GM12891 (cell line): ENCODE measurements at places on chromosomes 16 and 17.
A peak's percentile ranks its signal among the peaks of the same experiment; 100 is the strongest.

GRCh38 chr16:17801068-17801467 lies 330.3 kb upstream of the XYLT1 start:
- DNase-seq, result no peak

- DNase-seq, result no peak
Observed at GRCh38 chr16:23020084-23020483, 129.2 kb downstream of the USP31 start.

DNA sequence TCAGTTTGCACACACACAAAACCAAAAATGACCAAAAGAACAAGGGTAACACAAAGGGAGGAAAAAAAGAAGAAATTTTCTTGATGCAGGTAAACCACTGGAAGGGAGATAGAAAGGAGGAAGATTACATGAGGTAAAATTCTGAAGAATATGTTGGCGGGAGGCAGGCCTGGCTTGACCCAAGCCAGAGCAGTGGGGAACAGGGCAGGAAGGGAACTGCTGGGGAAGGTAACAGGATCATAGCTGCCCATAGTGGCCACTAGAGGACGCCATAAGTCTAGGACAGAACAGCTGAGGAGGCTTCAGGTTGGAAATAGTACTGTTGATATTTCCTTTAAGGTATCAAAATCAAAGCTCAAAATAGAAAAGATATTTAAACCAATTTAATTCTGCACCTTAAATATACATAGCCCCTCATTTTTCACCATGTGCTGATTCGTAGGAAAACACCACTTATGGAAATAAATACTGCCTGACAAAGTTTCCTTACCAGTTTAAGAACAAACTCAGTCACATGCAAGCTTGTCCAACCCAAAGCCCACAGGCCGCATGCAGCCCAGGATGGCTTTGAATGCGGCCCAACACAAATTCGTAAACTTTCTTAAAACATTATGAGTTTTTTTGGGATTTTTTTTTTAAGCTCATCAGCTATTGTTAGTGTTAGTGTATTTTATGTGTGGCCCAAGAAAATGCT lies 15.5 kb downstream of the VPS35 start:
- DNase-seq, result no peak

GRCh38 chr17:19361944-19362276 lies 613 bp downstream of the B9D1 start:
- DNase-seq, result no peak

DNA sequence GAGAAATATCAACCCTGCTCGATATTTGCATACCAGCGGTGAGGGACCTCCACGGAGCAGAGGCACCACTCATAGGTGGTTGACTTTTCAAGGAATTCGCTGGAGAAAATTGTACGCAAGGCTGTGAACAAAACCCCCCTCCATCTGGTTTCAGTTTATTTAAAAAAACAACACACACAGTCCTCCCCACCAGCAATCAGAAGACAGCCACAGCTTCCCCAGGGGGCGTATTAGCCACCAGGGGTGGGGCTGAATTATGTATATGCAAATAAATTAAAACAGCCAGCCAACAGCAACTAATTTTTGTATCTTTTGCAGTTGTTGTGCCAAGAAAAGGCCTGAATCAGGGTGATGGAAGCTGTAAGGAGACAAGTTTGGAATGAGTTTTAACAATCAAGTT lies 5.9 kb upstream of the HSD11B2 start:
- no peak for DNase-seq

DNA sequence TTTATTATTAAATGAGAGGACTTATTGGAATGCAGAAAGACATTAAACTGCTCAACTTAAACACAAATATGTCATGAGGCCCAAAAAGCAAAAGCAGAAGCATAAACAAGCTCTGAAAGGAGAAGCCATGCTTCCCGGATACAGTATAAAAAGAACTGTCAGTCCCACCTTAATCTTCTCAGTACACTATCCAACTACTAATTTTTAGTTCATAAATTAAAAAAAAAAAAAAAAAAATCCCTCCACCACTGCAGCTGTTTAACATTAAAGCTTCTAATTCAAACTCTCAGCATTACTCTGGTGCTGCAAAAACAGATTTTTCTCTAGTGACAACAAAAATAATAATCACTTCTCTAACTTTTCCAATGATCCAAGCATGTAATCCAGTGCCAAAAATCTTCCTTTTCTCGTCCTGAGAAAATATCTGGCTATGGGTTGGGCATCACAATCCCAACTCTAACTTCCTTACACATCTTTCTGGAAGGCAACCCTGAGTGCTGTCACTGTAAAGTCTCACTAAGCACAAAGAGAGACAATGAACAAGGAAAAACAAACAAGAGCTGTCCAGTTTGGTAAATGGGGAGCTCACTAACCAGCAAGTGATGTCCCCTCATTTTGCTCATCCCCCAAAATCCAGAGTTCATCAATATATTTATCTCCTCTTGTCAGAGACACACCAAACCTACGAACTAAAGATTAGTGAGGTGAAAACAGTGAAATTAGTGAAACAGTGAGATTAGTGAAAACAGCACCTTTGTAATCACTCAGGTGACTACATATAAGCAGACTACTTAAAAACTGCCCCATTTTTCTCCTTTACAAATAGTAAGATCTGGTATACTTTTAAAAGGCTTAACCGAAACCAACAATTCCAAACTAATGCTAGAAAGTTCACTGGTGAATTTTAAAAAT lies 5.5 kb downstream of the USP32 start:
- no peak for DNase-seq

DNA sequence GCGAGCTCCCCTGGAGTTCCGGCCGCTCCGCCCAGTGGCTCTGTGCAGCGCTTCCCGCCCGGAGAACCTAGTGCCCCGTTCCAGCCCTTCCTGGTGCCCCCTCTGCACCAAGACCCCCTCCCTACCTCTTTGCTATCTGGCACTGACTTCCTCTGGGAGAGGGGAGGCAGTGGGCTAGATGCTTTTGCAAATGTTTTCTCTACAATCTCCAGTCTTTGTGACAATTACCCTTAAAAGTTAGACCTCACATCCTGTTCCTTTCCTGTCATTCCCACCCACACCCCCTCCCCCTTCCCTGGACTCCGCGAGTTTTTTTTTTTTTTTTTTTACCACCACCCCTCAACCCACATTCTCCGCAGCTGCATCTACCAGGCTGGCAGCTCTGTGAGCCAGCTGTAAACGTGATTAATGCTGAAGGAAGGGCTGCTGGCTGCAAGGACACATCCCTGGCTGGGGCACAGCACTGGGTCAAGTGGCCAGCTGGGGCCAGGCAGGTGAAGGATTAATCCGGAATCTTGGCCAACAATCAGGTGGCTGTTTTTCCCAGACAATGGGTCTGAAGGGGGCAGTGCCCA lies 101.5 kb downstream of the MGAT5B start:
- DNase-seq, result no peak

DNA sequence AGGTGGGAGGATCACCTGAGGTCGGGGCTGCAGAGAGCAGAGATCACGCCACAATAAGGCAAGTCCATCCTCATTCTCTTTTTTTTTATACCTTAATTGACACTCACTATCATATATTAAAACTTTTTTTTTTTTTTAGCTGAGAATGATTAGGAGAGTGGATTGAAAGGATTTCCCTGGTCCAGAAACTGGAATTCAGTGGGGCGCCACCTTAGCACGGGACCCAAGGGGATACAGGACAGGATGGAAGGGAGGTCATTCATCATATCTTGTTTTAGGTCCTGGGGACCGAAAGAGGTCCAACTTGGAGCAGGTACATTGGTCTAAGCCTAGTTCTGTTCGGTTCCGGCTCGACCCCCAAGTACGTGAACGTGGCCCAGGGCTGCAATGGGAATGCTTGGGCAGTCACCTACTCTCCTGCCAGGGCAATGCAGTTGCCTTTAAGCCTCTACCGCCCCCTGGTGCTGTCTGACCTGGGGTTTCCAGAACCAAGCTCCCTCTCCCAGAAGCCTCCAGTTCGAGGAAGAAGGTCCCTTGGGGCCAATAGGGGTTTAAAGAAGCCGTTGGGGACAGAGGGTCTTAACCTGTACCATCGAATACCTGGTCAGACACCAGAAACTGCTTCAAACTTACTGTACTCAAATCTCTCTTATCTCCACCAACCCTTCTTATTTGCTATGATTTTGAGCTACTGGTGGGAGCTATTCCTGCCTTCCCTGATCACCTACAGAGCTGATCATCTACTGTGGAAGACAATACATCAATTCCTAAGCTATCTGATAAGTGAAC lies 19.9 kb upstream of the GPATCH8 start:
- DNase-seq, result peak; percentile 65

GRCh38 chr16:48353565-48354163 lies 31.5 kb downstream of the SIAH1 start:
- peak; percentile 41 for DNase-seq

DNA sequence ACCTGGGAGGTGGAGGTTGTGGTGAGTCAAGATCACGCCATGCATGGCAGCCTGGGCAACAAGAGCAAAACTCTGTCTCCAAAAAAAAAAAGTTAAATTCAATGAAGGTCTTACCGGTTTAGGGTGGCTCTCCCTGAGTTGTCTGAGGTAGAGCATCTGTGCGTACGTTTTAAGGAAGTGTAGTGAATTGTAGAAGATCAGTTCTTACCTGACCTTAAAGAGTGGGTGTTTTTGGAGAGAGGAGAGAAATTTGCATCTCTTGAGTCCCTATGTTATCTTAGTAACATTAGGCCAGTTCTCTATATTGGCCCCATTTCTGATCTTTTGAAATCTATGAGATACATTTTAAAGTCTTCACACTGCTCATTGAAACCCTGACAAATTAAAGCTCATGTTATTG lies 56.2 kb downstream of the ELAC2 start:
- no peak for DNase-seq

DNA sequence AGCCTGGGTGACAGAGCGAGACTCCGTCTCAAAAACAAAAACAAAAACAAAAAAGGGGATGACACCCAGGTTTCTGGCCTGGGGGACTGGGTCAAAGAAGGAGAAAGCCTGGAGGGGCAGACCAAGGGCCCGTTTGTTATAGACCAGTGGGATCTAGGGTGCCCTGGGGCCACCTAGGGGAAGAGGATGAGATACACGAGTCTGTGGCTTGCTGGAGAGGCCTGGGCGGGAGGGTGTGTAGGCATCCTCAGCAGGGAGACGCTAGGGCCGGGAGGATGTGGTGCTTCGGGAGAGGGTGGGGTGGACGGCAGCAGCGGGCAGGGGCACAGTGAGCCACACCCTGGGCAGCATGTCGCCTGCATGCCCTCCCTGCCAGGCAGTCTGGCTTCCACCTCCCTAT lies 17.1 kb upstream of the CRK start:
- no peak for DNase-seq

DNA sequence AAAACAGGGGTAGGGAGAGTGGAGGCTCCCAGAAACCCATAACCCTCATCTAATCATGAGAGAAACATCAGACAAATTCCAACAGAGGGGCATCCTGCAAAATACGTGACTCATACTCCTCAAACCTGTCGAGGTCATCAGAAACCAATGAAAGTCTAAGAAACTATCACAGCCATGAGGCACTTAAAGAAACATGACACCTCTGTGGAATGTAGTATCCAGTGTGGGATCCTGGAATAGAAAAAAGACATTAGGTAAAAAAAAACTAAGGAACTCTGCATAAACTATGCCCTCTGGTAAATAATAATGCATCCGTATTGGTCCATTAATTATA lies 16.4 kb downstream of the CDH5 start:
- no peak for DNase-seq

DNA sequence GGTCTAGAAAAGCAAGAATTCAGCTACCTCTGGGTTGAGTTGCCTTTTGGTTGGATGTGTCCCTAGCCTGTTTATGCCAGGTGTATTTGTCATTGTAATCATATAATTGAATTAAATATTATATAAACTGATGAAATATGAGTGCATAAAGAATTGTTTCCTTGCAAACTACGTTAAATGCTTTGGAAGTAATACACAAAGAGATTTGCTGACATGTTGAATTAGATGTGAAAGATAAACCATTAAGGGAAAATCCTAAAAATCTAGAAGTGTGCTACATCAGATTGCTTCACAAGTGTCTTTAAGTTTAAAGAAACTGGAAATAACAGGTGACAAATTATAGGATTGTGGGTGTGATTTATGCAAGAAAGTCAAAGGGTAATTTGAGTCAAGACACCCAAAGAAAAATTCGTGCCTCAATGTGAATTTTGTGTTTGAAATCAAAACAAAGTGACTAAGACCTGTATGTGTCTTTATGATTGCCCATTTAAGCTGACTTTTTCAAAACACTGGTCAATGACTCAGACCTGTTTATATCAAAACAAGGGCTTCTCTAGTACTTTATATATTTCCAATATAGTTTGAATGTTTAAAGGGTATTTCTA lies 5.1 kb upstream of the PYY start:
- DNase-seq, result no peak

DNA sequence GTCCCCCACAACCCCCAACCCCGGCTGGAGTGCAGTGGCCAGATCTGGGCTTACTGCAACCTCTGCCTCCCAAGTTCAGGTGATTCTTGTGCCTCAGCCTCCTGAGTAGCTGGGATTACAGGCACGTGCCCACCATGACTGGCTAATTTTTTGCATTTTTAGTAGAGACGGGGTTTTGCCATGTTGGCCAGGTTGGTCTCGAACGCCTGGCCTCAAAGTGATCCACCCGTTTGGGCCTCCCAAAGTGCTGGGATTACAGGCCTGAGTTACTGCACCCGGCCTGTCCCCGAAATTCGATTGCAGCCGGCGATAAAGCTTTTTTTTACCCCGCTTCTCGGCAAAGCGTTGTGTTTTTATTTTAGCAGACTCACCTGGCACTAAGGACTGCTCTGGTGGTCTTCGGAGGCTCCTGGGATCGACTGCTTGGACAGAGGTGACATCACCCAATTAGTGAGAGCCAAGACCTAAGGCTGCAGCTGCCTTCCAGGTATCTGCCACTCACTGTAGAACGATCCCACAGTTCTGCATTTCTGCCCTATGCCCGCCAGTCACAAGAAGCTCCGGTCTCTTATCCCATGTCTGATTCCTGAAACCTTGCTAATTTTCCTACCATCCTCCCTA lies 82.2 kb upstream of the ARL4D start:
- DNase-seq, result no peak

- no peak for DNase-seq
Observed at GRCh38 chr17:798246-798645, 16.1 kb downstream of the MRM3 start.

GRCh38 chr17:49180303-49180702 lies 30.1 kb downstream of the GNGT2 start:
- DNase-seq, result peak; percentile 28

DNA sequence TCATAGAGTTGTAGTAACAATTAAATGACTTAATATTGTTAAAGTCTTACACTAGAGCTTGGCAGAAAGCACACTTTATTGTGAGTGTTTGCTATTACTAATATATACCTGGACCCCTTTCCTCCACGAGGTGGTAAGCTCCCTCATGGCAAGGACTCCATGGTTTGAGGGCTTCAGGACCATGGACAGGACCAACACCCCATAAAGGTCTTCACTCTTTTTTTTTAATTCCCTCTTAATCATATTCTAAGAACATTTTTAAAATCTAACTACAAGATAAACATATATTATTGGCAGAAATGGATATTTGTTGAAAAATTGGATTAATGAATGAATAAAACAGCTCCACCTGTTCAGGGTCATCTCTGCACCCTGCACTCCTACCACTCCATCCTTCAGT lies 154.5 kb downstream of the CBLN1 start:
- no peak for DNase-seq

DNA sequence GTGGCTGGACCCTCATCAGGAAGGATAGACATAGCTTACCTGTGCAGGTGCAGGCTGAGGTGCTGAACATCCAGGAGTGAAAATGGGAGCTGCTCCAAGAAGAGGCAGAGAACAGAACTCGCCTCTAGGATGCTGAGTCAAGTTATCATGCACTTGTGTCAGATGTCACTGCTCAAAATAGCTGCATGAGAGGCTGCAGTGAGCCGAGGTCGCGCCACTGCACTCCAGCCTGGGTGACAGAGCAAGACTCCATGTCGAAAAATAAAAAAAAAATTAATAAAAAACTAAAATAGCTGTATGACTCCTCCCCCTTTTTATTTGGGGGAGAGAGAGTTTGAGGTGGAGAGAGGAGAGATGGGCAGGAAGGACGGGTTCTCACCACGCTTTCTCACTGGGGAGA lies 148.8 kb downstream of the FOXL1 start:
- DNase-seq, result no peak
